Fibroblast of mammary gland (primary cell): ENCODE measurements at places on chromosomes 13 and 19.

- DNase-seq = no peak
Observed at GRCh38 chr13:30991184-30991583, 58.7 kb downstream of the TEX26 start.

- DNase-seq = no peak
Observed at GRCh38 chr19:18506101-18506930, 15.6 kb downstream of the ELL start.

DNA sequence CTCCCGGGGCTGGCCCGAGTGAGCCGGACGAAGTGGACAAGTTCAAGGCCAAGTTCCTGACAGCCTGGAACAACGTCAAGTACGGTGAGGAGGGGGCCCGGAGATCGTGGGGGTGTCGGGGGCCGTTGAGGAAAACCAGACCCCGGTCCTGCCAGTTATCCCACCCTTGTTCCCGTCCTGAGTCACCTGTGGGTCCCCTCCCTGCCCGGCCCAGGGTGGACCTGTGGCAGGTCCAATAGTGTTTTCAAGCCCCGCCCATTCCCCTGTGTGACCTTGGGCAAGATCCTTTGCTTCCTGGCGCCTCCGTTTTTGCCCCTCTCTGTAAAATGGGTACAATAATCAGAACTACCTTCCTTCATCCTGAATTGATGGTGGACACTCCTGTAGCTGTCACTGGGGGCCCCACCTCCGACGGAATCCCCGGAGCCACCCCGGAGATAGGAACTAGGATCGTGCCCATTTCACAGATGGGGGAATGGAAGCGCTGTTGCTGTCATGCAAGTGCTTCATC, 593 bp downstream of the ATG4D start:
- DNase-seq = no peak

DNA sequence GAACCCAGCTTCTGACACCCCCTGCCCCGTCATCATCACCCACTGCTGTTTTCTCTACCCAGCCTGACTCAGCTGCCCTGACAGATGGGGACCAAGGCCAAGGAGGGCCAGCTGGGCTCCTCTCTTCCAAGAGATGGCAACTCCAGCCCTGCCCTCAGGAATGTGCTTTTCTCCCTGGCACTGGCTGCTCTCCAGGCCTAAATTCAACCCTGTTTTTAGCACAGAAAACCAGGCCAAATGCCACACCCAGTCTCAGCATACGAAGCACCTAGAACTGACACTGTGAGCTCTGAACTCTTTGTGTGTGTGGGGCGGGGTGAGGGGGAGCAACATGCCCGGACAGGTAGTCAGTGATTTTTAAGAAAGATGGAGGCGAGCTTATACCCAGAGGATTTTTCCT, 23.4 kb upstream of the IGFL1 start:
- no peak for DNase-seq

DNA sequence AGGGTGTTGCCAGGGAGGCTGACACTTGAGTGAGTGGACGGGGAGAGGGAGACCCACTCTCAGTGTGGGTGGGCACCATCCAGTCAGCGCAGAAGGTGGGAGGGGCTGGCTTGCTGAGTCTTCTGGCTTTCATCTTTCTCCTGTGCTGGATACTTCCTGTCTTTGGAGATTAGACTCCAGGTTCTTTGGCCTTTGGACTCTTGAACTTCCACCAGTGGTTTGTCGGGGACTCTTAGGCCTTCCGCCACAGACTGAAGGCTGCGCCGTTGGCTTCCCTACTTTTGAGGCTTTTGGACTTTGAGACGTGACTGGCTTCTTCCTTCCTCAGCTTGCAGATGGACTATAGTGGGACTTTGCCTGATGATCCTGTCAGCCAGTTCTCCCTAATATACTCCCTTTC, 4.3 kb upstream of the LENG8 start:
- no peak for DNase-seq

GRCh38 chr13:72662548-72662947, 64.9 kb downstream of the MZT1 start:
- no peak for DNase-seq

- DNase-seq = no peak
Observed at GRCh38 chr19:17487284-17488121, 17.2 kb downstream of the SLC27A1 start.

- DNase-seq = peak; percentile 51
Observed at GRCh38 chr13:32731576-32731975, 145.3 kb downstream of the PDS5B start.

GRCh38 chr13:112672651-112673284, 17.1 kb upstream of the ATP11A start:
- DNase-seq = no peak

GRCh38 chr13:88592105-88592504, 920.9 kb downstream of the SLITRK5 start:
- no peak for DNase-seq

- peak; percentile 89 for DNase-seq
Observed at GRCh38 chr13:24220086-24220703, 59.7 kb downstream of the SPATA13 start.

- DNase-seq = peak; percentile 32
Observed at GRCh38 chr13:27006519-27007161, 165.0 kb downstream of the USP12 start.

DNA sequence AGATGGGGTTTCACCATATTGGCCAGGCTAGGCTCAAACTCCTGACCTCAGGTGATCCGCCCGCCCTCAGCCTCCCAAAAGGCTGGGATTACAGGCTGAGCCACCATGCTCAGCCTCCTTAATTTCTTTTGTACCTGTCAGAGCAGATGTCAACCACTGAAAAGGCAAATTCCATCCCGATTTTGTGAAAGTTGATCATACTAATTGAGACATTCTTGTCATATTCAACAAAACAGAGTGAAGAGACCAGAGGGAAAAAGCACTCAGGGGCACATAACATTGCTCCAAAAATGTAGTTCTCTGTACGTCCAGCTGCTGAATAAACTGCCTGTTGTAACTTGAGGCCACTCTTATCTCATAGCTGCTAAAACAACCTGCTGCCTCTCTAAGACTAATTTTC, 27.4 kb upstream of the PSPC1 start:
- no peak for DNase-seq

DNA sequence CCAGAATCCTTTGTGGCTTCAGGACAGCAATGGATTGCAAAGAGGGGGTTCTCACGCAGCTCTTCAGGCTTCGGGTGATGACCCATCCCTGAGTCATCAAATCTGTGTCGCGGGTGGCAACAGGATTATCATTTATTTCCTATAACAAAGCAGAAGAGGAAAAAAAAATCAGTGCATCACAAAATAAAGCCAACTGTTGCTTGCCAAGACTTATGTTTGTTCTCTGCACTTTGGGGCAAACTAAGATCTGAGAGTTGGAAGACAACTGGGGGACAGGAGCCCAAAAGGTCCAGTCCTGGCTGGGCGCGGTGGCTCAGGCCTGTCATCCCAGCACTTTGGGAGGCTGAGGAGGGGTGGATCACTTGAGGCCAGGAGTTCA, 6.4 kb downstream of the GNA15 start:
- peak; percentile 96 for DNase-seq

DNA sequence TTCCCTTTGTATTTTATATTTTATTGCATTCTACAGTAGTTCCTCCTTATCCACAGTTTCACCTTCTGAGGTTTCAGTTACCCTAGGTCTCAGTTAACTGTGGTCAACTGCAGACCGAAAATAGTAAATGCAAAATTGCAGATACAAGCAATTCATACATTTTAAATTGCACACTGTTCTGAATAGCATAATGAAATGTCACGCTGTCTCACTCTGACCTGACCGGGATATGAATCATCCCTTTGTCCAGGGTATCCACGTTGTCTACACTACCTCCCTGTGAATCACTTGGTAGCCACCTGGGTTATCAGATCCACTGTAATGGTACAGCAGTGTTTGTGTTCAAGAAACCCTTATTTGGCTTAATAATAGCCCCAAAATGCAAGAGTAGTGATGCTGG, 325.0 kb downstream of the DNAJC15 start:
- peak; percentile 49 for DNase-seq

GRCh38 chr13:46402178-46402577, 15.1 kb upstream of the RUBCNL start:
- no peak for DNase-seq
